A549 (cell line): ENCODE measurements at places on chromosomes 7 and 10.
A peak's percentile ranks its signal among the peaks of the same experiment; 100 is the strongest.

GRCh38 chr10:5788969-5789368, 24.3 kb downstream of the GDI2 start:
- DNase-seq: no peak

- DNase-seq: no peak
These were observed 13.3 kb downstream of the MYO1G start for GRCh38 chr7:44965441-44965903.

DNA sequence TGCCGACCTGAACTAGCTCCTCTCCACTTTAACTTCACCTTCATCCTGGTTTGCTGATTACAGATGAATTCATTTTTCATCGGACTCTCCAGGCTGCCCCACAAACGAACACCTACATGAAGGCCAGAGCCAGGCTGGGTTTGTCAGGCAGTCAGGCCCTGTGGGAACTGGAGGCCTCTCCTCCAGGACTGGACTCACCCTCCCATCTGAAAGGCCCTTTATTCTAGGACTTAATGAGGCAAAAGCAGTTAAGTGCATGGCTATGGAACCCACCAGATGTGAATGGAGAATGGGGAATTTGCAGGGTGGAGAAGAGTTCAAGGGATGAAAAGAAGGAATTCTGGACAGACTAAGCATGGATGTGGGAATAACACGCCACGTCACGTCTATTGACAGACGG, 170.8 kb downstream of the ARHGAP12 start:
- DNase-seq: no peak

DNA sequence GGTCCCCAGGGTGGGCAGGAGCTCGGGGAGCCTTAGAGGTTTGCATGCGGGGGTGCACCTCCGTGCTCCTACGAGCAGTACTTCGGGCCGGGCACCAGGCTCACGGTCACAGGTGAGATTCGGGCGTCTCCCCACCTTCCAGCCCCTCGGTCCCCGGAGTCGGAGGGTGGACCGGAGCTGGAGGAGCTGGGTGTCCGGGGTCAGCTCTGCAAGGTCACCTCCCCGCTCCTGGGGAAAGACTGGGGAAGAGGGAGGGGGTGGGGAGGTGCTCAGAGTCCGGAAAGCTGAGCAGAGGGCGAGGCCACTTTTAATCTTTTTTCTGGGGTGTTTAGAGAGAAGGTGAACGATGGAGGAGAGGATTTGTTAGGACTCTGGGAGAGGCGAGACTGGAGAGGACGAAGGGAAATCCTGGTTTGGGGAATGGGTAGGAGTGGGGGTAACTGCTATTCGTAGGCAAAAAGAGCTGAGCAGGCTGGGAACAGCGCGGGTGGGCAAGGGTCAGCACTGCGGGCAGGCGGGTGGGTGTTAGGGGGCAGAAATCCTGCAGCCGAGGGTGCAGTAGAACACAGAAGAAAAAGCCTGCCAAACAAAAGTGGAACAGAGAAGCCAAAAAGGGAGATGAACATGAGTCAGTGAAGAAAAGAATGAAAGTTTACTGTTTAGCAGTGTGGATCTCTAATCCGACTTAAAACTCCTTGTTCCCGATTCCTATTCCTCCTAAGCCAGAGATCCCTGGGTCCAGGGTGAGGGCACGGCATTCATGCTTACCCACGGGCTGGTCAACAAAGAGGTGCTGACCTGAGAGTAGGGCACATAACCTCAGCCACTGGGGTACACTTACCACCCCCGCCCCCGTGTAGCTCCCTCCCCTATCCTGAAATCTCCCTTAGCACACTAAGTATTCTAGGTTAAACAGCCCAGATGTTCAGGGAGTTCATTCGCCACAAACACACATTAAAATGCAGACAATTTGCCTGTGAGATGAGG, 26.9 kb downstream of the PRSS2 start:
- DNase-seq: no peak

- peak; percentile 90 for DNase-seq
These were observed 45.8 kb downstream of the THSD7A start for GRCh38 chr7:11786186-11786585.

DNA sequence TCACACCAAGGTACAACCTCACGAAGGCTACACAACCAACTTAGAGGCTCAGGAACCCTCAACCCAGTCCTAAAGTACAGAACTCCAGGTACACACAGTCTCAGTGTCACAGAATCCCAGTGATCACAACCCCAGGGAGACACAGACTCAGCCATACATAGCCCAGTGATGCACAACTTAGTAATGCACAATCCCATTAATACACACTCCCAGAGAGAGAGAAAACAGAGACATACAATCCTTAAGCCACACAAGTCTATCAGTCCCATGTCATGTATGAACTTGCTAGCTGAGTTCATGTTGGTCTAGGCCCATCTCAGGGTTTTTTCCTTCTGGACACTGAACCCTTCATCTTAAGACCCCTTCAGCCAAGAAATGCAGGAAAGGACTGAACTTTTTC, 4.6 kb downstream of the KCNIP2 start:
- no peak for DNase-seq

- DNase-seq: no peak
These were observed 137.7 kb downstream of the PRPF18 start for GRCh38 chr10:13724484-13724883.

- no peak for DNase-seq
These were observed 404.7 kb upstream of the PODXL start for GRCh38 chr7:131961054-131961680.

GRCh38 chr10:78658645-78659597, 409.8 kb upstream of the ZMIZ1 start:
- DNase-seq: no peak

- no peak for DNase-seq
These were observed 1.9 kb downstream of the SAP25 start for GRCh38 chr7:100571829-100572116.

DNA sequence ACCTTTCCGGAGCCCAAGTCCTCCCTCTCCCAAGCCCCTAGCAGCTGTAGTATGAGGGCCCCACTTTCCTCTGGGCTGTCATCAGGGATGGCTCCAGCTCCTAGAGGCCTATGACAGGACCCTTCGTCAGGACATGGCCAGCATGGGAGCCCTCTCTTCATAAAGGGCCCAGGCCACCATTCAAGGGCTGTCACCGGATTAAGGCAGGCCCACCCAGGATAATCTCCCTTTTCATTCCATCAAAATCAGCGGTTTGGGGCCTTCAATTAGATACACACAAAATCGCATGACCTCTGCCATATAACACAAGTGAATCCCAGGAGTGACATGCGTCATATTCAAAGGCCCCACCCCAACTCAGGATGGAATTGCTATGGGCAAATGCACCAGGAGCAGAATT, 12.2 kb upstream of the GDF10 start:
- no peak for DNase-seq

DNA sequence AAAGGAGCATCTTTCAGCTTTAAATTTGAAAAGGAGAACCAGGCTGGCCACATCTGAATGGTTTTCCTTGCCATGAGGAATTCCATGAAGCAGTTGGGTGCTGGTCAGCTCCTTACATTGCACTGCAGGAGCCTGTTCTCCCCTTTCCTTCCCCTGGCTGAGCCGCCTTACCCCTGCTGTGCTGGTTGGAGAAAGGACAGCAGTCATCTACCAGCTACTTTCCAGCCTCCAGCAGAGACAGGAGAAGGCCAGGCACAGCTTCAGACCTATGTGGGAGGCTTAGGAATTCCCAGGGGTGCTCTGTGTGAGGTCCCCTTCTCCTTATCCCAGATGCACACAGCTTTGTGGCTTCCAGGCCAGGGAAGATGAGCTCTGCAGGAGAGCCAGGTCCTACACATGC, 4.7 kb downstream of the C10orf71 start:
- DNase-seq: no peak

- DNase-seq: no peak
These were observed 8.4 kb downstream of the MRPL43 start for GRCh38 chr10:100978901-100979195.

GRCh38 chr7:50660040-50660829, 95.0 kb upstream of the DDC start:
- no peak for DNase-seq

GRCh38 chr10:60044242-60044641, 137.9 kb upstream of the CCDC6 start:
- no peak for DNase-seq

DNA sequence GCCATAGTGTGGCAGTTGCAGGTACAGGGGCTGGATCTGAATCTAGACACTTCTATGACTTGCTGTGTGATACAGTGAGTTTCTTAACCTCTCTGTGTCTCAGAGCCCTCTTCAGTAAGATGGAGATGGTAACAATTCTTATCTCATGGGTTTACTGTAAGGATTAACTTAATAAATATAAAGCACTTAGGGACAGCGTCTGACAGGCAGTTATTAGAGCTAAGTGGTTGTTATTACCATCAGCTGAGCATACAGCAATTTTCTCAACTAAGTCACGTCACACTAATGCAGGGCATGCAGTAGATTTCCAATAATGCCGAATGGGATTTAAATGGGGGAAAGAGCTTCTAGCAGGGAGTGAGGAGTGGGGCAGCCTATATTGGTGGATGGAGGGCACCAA, 162.6 kb downstream of the SH2D4B start:
- DNase-seq: no peak

DNA sequence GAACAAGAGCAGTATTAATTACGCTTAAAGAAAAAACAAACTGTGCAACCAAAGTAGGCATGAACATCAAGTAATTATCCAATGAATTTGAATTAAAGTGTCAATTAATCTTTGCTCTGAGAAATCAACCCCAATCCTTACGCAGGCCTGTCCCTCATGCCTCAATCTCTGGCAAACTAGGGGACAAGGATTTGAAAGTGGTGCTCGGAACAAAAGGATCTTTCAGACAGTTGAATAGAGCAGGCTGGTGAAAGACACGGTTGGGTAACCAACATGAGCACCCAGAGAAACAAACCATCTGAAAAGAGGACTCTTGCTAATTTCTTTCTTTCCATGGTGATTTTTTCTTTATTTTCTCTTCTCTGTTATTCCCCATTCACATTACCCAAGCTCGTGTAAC, 203.5 kb upstream of the PHF14 start:
- DNase-seq: no peak

DNA sequence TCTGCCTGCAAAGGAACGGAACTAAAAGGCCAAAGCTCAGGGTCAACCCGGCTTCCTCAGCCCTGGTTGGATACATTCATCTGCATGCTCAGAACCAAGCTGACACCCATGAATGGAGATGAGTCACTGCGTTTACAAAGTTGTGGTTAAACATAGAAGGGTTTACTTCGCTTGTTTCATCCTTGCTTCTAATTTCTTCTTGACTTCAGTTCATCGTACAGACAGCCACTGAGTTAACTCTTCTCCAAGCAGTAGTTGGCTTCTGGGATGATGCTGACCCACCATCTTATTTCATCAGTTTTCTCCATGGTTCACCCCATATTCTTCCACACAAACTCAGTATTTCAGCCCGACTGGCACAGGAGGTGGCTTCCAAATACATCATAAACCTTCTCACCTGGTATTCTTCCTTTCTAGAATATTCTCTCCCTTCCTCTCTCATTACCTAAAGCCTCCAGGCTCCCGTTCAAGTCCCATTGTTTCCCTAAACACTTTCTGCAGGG, 166.3 kb upstream of the RNF32 start:
- DNase-seq: peak; percentile 25

GRCh38 chr10:111356571-111356970, 279.7 kb downstream of the ADRA2A start:
- DNase-seq: no peak

- no peak for DNase-seq
These were observed 61.9 kb upstream of the EBF3 start for GRCh38 chr10:130025811-130026485.

GRCh38 chr10:103820101-103821062, 35.0 kb downstream of the SH3PXD2A start:
- DNase-seq: no peak
